ENCODE measurements at places on chromosomes 4 and X.

- no peak for DNase-seq
These were observed 121.4 kb upstream of the ANKRD50 start for GRCh38 chr4:124833831-124834505.

- DNase-seq, result no peak
These were observed 88.5 kb downstream of the MTMR1 start for GRCh38 chrX:150781677-150782076.

GRCh38 chr4:179372746-179373145 is 1930.5 kb upstream of the AGA start:
- no peak for DNase-seq

DNA sequence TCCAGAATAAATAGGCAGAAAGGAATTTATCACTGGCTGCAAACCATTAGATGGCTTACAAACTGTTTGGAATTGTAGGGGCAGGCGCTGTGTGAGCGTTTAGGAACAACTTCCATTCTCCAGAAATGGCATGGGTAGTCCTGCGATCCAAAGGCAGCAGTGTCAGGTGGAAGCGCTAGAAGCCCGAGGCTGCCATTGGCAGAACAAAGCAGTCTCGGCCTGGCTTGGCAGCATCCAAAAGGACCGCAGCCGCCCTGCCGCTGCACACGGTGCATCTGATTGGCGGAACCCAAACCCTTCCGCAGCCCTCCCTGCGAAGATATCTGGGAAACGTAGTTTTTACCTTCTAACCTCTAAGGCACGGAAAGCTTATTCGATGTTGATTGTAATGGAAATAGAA is 23.6 kb upstream of the YTHDC1 start:
- peak; percentile 41 for DNase-seq

DNA sequence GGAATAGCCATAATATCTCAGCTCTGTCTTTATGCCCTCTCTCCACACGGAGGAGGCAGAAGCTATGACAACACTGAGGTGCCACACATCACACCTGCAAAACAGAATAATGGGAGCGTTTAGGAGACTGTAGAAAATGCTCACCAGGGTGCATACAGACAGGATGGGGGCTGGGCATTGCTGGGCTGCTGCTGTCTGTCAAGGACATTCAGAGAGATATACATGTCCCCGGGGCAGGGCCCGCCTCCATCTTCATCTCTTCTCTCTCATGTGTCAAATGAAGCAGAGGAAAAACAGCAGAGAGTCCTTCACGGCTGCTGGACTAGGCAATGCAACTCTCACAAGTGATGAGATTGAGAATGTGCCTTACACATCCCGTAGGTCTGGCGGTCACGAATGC is 65.3 kb upstream of the DHRSX start:
- DNase-seq, result no peak

DNA sequence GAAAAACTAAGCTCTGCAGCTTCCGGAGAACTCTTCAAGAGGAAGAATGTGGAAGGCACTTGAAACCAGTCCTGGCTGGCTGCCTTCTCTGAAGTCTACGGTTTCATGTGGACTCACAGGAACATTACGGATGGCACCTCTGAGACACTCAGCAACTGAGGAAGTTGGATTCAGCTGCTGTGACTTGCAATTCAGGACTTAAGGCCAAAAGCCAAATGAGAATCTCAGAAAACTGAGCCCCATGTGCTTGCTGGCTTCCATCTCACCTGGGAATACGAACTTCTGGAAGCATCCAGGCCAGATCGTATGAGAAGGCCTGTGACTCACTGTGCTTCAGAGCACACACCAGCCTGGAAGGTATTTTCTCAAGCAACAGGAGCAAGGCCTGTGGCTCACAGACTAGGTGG is 107.8 kb upstream of the GPC4 start:
- no peak for DNase-seq

- DNase-seq, result no peak
These were observed 124.0 kb downstream of the TENM3 start for GRCh38 chr4:182367153-182367552.

DNA sequence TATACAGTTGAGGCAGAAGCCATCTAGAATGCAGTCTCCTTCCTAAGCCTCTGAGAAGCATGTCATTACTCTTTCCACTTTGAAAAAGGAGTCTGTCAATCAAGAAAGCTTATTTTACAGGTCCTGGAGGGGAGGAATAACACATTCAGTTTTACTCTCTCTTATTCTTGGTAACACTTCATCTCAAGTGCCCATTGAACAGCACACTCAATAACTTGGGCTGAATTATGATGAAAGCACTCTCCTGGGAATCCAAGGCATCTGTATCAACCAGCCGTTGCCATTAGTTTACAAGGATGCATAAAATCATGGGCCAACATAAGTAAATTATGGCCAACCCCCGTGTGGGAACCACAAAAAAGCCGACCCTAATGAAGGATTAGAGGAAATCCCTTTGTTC is 282.4 kb downstream of the C4orf33 start:
- DNase-seq, result no peak

- DNase-seq, result no peak
These were observed 17.5 kb downstream of the RBMX2 start for GRCh38 chrX:130419263-130419662.

GRCh38 chrX:73944563-73944908 is 359.4 kb upstream of the ZCCHC13 start:
- no peak for DNase-seq

GRCh38 chr4:8284391-8284790 is 14.8 kb downstream of the HTRA3 start:
- DNase-seq, result no peak

- DNase-seq, result no peak
These were observed 31.5 kb upstream of the HDAC8 start for GRCh38 chrX:72604112-72604511.

DNA sequence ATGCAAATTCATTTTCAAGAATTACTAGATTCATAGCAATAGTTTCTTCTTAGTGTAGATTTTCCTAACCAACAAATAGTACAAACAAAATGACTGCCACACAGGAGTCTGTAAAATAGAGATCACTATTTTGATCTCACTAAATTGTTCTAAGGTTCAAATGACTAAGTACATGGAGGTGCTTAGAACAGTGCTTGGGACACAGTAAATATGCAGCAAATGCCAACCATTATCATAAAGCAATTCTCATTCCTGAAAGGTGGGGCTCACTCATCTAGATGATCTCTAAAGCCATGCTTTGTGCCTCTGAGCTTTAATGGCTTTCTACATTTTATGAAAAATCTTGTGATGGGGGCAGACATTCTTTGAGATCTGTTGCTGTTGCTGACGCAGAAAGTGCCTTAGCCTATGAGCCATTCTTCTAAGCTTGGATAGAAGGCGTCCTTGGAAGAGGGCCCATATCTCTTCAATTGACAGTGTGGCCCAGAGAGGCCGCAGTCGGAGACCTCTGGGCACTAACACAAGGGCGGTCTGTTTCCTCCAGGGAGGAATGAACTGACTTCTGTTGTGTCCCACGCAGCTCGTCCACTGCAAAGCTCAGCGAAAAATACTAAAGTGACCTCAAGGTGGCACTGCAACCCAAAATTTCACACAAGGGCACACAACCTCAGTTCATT is 23.5 kb downstream of the TLR10 start:
- DNase-seq, result peak; percentile 54

GRCh38 chrX:136679531-136679930 is 31.6 kb downstream of the CD40LG start:
- DNase-seq, result no peak

DNA sequence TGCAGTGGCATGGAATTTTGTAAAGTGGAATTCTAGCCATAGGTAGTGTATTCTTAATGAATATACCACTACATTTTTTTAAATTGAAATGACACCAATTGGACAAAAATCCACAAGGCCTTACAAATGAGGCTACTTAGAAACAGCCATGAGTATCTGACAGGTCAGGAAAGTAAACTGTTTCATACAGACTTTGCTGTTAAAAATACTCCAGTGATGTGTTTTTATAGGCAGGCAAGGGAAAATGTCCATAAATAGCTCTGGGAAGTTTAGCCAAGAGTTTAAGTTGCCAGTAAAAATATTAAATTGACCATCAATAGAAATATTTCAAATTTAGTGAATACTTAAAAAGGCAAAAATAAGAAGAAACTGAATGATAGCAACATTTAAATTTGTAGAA is 41.8 kb upstream of the PDLIM5 start:
- no peak for DNase-seq

- DNase-seq, result peak; percentile 47
These were observed 6.7 kb upstream of the PPID start for GRCh38 chr4:158729716-158730559.

GRCh38 chr4:30723201-30723955 is 3.2 kb downstream of the PCDH7 start:
- DNase-seq, result no peak

DNA sequence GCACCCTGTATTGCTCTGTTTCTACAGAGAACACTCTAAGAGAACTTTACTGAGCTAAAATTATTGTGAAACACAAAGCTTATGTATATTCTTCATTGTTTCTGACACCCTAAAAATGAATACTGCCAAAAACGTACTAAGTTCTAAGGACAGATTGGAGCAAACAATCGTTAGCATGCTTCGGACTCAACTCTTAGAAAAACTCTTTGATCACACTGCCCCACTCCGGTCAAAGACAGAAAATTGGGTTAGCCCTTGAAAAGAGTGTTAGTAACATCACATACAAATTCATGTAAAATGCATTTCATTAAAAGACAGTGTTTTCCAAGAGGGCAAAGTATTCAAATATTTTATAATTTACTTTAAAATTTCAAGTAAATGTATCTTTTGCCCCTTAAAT is 177.4 kb downstream of the DCHS2 start:
- no peak for DNase-seq

DNA sequence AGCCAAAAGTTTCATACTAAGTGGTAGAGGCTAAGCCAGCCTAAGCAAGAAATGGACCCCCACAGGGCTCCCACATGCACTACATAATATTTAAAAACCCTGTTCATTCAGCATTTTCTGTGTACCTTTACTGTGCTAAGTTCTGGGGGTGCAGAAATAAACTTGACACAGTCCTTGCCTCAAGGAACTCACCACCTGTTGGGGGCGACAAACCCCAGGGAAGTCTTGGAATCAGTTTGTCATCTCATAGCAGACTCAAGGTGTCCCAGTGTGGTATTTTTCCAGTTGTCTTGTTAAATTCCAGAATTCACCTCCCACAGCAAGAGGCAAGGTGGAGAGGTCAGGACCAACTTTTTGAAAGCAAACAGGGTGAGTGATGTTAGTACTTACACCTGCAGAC is 43.1 kb downstream of the ATG4A start:
- no peak for DNase-seq

DNA sequence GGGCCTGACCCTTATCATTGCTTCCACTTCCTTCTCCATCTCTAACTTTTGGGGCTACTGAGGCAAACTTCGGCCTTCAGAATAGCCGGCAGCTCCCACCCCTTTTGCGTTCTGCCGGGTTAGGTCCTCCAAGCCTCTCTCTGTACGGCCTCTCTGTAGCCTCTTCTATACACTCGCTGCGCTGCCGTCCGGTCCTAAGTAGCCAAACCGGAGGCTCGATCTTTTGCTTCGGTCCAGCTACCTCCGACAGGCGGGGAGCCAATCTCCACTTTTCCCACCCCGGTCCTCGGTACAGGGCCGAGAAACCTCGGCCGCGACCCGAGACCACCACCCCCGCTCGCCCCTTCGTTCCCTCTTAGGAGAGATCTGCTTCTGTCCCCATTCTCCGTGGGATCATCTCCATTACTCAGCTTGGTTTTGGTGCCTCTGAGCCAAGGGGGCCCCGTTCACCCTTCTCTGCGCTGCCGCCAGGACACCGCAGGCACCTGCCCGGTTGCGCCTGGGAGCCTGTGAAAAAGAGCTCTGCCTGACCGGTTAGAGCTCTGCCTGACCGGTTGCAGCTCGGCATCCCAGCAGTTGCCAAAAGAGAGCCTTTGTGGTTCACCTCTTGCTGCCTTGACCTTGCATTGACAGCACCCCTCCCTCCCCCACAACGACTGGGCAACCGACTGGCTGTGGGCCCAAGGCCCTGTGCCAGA is 1.0 kb upstream of the HTR2C start:
- DNase-seq, result no peak

DNA sequence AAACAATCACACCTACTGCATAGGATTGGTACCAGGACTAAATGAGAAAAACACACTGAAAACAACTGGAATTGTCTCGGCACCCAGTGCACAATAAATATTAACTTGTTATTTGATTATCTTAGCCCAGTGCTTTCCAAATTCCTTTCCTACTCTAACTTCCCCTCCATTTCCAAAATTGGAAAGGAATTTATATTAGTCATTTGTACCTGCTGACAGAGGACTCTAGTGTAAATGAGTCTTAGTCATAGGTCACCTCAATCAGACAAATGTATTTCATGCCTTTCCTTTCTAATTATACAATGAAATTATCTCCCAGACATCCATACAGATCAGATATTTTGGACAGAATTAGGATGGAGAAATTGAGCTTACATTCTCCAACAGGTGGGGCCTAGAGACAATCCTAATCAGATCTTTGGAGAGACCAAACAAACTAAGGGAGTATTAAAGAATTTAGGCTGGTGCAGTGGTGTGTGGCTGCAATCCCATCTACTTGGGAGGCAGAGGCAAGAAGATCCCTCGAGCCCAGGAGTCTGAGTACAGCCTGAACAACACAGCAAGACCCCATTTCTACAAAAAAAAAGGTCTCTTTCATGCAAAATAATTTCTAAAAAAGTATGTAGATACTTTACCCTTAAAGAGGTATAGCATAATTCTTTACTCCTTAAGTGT is 10.1 kb downstream of the SH3D19 start:
- DNase-seq, result no peak

DNA sequence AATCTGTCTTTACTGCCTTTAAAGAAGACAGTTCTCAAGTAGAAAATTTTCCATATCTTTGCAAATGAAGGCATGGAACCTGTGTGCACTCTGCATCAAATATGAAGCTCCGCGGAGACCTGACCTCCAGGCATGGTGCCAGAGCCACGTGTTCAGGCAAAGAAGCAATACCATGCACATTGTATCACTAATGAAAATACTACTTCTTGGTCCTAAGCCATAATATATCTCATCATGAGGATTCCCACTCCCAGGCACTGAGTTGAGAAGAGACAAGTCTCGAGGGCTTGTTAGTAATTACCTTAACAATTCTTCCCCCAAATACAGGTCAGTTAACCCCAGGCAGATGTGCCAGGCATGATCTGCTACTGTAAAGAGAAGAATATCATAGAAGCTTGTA is 56.7 kb downstream of the PCDH19 start:
- DNase-seq, result no peak

- DNase-seq, result no peak
These were observed 992.6 kb downstream of the NLGN4X start for GRCh38 chrX:5236096-5236495.

GRCh38 chr4:172169871-172170270 is 356.7 kb downstream of the GALNTL6 start:
- DNase-seq, result no peak

- no peak for DNase-seq
These were observed 120.7 kb downstream of the NEXMIF start for GRCh38 chrX:74804574-74804973.

DNA sequence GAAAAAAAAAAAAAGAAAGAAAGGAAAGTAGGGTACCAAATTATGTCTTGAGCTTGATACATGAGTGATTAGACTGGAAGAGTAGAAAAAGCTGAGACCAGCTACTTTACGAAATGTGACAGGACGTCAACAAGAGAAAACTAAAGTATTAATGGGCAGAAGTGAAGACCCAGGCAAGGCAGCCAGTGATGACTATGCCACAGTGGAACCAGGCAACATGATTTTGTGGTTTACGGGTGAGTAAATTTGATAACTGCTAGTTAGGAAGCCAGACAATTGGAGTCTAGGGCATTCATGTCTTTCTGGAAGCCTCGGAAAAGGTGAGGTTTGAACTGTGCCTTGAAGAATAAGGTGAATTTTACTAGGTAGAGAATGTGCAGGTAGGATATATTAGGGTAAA is 326.4 kb downstream of the TENM3 start:
- DNase-seq, result no peak

- DNase-seq, result no peak
These were observed 56.7 kb upstream of the ENPP6 start for GRCh38 chr4:184274286-184274951.
